ENCODE measurements at places on chromosomes 1 and 21.
A peak's percentile ranks its signal among the peaks of the same experiment; 100 is the strongest.

GRCh38 chr1:235272851-235273250 lies 55.1 kb downstream of the ARID4B start:
- DNase-seq, result no peak

GRCh38 chr1:65670518-65670917 lies 122.2 kb upstream of the PDE4B start:
- DNase-seq, result no peak

- no peak for DNase-seq
These were observed 100.5 kb downstream of the GLIS1 start for GRCh38 chr1:53638360-53639035.

GRCh38 chr1:118963456-118964430 lies 24.4 kb downstream of the TBX15 start:
- peak; percentile 46 for DNase-seq

DNA sequence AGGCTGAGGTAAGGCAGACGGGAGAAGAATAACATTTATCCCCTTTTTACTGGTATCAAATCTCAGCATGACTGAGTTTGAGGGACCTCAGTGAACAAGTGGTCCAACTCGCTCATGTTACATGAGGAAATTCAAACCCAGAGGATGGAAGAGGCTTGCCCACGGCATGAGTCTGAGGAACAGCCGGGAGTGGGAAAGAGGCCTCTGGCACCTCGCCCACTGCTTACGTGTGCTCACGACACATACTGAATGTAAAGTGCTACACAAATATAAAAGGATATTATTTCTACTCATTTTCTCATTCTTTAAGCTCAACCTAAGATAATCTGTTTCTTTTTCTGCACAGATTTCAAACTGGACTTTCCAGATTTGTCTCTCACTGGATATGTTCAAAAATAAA lies 14.7 kb downstream of the BEND5 start:
- DNase-seq, result no peak

- DNase-seq, result no peak
These were observed 38.4 kb upstream of the TRABD2B start for GRCh38 chr1:48035371-48036141.

DNA sequence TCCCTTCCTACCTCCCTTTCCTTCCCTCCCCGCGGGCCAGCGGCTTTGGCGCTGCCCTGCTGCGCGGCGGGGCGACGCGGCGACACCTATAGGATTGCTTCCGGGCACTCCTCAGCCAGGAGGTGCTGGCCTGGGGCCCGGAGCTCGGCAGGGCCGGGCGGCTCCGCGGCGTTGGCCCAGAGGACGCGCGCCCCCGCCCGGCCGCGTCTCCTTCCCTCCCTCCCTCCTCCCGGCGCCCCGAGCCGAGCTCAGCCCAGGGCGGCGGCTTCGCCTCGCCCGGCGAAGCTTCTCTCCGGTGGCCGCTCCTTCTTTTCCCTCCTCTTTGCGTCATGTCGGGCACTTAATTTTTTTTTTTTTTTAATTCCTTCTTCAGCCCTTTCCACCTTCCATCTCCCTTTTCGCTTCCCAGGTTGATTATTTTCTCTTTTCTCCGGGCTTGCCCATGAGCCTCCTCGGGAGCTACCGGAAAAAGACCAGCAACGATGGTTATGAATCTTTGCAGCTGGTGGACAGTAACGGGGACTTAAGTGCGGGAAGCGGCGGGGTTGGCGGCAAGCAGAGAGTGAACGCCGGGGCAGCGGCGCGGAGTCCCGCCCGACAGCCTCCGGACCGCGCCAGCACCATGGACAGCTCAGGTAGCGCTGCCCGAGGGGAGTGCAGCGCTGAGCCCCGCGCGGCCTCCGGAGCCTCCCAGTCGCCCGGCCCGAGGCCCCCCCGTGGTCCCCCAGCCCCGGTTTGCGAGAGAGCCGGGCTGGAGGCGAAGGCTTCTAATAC lies at the start of gene DNAJC6:
DNAJC6 (plus strand) TSS at position 240 of the 774 bp plus-strand sequence; CDS start at position 443, 203 bp downstream.
- peak; percentile 4 for DNase-seq

GRCh38 chr1:93723733-93724270 lies 42.2 kb upstream of the BCAR3 start:
- DNase-seq, result no peak

All from A172 (cell line).